ENCODE measurements at places on chromosomes 6 and 20.

GRCh38 chr6:17470938-17471327 is 77.5 kb downstream of the CAP2 start:
- DNase-seq: no peak

- DNase-seq: no peak
Measured at GRCh38 chr6:91573826-91574416, 987.0 kb upstream of the MAP3K7 start.

- DNase-seq: no peak
Measured at GRCh38 chr6:44667226-44667625, 279.7 kb downstream of the CDC5L start.

DNA sequence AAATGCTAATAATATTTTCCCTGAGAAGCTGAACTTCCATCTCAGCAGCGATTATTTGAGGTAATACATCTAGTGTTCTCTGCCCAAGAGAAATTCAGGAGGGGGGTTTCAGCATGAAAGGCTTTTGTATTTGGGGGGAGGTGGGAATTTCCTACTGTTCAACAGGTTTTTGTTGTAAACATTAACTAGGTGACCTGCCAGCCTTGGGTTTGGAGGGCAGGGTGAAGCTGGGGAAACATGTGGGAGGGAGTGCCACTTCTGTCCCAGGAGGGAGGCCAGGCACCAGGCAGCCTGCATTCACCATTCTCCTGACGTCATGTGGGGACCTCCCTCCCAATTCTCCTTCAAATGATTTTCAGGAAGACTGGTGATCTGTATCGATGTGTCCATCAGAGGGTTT is 37.7 kb upstream of the PKHD1 start:
- no peak for DNase-seq

All from NT2/D1 (cell line).